ENCODE measurements at places on chromosomes 12 and 14.

DNA sequence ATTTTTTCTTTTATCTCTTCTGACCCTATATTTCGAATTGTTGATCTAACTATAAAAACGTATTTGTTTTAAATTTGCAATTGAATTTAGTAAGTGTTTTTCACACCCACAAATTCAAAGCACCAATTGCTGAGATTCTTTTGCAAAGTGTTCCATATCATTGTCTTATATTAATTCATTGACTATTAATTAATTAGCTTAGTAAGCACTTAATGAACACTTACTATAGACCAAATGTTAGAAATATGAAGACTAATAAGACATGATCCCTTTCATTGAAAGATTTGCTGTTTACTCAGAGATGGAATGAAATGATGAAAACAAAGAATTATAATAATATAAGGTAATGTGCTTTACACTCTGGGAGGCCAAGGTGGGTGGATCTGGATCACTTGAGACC is 14.2 kb downstream of the ANO4 start:
- no peak for DNase-seq

GRCh38 chr14:70268760-70269159 is 80.0 kb upstream of the SLC8A3 start:
- DNase-seq = peak; percentile 12

GRCh38 chr14:55535516-55536203 is 44.3 kb upstream of the KTN1 start:
- DNase-seq = no peak

DNA sequence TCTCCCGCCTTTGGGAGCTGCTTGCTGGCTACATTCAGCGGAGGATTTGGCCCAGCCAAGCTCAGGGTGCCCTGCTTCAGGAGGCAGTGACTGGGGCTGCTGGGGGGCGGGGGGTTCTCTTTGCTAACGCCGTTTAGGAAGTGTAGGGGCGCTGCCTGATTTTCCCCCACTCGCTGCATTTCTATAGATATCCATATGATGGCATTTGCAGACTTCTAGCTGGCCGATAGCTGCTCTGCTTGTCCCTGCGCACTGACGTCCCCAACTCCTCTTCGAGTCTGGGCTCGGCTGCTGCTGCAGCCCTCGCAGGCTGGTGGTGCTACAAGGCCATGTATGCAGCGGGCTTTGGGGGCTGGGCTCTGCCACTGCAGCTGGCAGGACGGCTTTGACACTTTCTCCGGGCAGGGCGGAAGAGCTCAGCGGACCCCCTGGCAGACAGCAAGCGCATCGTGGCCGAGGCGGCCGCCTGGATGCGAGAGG is 3.1 kb downstream of the LRFN5 start:
- peak; percentile 92 for DNase-seq

GRCh38 chr14:31957565-31957964 is 119.5 kb upstream of the ARHGAP5 start:
- no peak for DNase-seq

DNA sequence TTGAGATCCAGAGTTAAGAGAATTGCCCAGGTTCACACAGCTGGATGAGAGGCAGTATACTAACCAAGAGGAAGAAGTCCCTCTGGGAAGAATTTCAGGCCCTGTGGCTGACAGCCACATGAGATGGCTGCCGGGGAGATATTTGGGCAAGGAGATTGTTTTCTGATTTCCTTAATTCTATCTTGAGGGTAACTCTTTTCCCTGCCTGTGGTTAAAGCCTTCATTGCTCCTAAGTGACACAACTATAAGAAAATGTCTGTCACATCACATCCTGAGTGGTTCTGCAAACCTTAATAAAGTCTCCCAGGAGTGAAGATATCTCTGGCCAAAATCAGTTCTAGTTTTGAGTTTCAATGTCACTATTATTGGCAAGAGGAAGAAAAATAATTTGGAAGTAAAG is 9.6 kb downstream of the ARHGDIB start:
- no peak for DNase-seq

DNA sequence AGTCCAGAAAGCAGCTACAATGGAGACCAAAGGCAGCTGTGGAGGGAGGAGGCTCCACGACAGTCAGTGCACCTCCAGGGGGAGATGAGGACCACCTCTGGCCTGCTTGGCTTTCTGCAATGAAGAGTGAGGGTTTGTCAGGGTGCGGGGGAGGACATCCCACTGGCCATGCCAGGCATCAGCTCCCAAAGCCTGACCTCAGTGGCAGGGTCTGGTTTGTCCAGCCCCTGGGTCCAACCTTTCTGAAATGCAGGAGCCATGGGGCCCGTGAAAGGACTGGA is 35.2 kb downstream of the SLC6A12 start:
- no peak for DNase-seq

- DNase-seq = no peak
These were observed 17.3 kb upstream of the TMPRSS12 start for GRCh38 chr12:50825372-50825838.

- DNase-seq = peak; percentile 98
These were observed 115.9 kb downstream of the NTN4 start for GRCh38 chr12:95674631-95675030.

- DNase-seq = peak; percentile 91
These were observed 343 bp upstream of the NOVA1 start for GRCh38 chr14:26598081-26598671.

- no peak for DNase-seq
These were observed 19.5 kb downstream of the FBXL14 start for GRCh38 chr12:1574865-1575259.

DNA sequence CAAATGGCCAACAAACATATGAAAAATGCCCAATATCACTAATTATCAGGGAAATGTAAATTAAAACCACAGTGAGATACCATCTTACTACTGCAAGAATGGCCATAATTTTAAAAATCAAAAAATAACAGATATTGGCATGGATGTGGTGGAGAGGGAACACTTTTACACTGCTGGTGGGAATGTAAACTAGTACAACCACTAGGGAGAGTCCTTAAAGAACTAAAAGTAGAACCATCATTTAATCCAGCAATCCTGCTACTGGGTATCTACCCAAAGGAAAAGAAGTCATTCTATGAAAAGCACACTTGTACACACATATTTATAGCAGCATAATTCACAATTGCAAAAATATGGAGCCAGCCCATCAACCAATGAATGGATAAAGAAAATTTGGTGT is 459.7 kb downstream of the GXYLT1 start:
- DNase-seq = no peak

- no peak for DNase-seq
These were observed 6.6 kb downstream of the GPR84 start for GRCh38 chr12:54357506-54358190.

DNA sequence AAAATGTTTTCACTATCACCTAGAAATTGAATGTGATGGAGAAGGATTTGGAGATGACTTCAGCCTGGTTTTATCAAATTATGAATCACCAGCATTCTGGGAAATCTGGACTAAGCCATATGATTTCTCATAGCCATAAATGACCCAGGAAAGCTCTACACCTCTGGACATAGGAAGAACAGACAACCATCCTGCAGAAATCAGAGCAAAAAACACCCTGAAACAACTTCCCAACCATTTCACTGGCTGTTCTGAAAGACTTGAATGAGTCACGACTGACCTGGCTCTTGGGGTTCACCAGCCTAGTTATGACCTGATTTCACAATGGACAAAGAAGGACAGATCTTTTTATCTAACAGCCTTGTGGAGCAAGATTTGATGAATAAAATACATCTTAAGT is 123.8 kb downstream of the KCNH5 start:
- no peak for DNase-seq

DNA sequence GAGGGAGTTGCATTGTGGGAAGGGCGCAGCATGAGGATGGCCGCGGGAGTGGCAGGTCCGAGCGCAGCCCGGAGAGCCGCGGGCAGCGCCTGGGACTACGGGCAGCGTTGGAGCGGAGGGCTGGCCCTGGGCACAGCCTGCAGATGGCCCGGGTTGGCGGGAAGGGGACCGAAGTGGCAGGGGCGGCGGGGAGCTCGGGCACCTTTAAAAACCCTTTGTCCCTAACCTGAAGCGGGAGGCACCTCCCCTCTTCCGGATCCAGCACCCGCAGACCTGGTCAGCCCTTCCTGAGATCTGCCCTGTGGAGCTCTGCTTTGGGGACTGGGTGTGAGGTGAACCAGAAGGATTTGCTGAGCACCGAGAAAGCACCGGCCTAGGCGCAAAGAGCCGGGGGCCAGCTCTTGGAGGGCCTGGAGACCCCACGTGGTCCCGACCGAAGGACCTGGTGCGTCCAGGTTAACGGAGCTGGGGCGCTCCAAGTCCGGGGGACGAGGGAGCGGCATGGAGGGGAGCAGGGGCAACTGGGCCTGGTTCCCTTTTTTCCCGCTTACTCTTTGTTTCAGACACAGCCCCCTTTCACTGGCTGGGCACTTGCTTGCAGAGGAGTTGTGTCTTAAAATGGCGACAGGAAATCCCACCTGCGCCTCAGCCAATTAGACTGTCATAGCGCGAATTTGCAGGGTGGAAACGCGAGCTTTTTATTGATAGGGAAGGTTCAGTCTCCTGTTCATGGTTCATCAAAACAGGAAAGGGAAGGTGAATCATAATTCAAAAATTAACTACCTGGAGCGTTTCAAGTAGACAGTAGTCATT is 792 bp upstream of the SLC38A1 start:
- no peak for DNase-seq

DNA sequence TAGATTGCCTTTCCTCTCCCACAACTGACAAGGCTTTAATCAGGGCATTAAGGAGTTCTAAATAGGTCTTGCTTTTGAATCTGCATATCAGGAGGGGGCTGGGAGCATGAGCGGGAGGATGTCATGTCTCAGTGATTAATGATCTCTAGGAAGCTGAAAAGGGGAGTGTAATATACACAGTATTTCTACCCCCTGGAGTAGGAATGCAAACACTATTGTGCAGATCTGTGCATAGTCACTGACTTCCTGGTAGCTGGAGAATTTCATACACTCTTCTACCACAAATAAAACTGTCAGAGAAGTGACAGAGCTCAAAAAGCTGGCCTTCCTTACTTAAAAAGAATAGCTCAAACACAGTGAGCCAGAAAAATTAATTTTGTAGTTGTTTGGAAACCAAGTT is 65.8 kb downstream of the RIC8B start:
- DNase-seq = peak; percentile 64

DNA sequence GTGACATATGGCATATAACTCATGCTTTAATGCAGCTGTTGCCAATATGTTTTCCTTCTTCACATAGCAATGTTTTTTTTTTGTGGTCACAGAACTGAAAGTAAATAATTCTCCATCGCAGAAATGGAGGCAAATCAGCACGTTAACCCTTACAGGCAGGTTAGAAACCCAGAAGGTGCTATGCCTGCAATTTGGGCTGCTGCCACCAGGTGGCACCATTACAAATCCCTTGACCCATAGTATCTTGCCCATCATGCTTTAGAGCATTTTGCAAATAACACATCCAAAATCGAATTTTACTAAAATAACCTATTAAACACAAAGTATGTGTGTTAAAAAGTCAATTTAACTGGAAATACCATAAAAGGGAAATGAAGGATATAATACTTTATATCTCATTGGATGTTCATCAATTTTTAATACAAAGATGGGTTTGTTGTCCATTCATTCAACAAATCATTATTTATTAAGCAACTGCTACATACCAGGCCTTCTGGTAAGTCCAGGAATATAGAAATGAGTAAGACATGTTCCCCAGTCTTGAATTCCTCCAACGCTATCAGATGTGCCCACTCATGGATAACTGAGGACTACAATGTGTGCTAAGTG is 340.1 kb downstream of the GLT1D1 start:
- DNase-seq = no peak

DNA sequence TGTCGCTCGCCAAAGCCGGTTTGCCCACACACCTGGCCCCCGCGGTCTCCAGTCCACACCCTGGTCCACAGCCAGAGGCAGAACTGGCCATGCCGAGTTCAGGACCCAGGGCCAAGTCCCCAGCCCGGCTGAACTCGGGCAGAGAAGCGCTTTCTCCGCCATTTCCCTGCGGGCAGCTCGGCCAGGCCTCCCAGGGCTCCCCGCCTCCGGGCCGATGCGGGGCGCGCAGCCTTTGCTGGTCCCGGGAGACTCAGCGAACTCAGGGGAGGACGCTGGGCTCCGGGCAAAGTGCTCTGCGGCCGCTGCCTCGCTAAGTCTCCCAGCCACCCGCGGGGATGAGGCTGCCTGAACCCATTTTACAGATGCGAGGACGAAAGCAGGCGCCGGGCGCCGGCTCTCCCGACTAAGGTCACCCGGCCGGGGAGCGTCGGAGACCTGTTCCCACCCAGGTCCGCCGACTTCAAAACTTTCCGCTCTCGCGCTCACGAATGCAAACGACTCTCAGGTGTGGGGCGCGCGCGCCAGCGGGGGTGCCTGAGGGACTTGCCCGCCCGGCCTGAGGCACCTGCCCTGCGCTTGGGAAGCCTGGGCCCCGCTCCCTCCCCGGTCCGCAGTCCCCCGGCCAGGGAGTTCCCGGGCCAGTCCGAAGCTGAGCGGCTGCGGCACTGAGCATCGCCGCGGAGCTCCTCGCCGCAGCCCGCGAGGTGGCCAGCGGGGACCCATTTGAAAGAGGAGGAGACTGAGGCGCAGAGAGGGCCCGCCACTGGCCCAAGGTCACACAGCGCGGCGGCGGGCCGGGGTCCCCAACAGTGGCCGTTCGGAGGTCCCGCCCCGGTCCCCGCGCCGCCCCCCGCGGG is 627 bp downstream of the TESC start:
- no peak for DNase-seq

DNA sequence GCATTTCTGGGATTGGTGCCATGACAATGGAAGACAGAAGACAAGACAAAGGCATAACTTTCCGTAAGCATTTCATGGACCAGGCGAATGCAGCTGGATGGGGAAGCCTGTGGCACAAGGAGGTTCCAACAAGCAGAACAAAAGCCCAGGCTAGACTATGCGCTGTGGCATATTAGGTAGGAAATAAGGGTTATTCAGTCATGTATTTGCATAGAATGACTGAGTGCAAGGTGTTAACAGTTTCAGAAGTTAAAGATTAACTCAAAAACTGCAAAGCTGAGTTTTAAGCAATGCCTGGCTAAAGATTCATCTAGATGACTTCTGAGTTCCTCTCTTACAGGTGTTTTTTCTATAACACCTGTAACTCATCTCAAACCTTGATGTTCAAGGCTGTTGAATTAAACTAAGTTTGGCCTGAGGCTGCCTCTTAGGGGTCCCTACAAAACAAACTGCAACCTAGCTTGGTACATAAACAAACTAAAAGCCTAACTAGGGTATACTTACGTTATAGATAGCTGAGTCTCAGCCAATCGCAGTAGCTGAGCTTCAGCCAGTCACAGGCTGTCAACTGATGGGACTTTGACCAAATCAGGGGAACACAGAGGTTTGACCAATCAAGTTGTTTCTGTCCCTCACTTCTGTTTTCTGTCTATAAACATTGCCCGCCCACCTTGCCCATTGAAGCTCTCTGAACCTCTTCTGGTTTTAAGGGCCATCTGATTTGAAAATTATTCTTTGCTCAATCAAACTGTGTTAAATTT is 52.2 kb upstream of the PLBD1 start:
- no peak for DNase-seq

- DNase-seq = no peak
These were observed 80.0 kb downstream of the BORCS5 start for GRCh38 chr12:12436831-12437345.

- DNase-seq = no peak
These were observed 21.9 kb downstream of the YBX3 start for GRCh38 chr12:10701131-10701681.

- no peak for DNase-seq
These were observed 8.3 kb downstream of the CDKL1 start for GRCh38 chr14:50388256-50388931.

GRCh38 chr14:77097006-77097699 is 905 bp upstream of the CIPC start:
- DNase-seq = no peak
